ENCODE measurements at places on chromosomes 11 and 22.

DNA sequence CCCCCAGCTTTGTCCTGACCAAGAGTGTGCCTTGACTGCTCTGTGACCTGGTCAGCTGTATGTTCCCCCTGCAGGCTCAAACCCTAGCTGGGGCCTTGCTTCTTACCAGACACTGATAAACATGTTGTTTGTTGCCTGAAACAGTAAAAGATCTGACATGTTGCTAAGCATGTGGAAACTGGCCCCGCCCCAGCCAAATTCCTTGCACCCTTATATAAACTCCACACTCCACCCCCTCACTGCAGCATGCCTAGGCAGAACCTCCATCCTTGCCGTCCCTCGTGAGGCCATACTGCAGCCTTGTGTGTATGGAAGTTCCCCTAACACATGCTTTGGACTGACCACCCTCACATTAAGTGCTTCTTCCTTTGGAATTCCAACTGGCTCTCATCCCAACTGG is 27.3 kb downstream of the LRRC74B start:
- DNase-seq: no peak

DNA sequence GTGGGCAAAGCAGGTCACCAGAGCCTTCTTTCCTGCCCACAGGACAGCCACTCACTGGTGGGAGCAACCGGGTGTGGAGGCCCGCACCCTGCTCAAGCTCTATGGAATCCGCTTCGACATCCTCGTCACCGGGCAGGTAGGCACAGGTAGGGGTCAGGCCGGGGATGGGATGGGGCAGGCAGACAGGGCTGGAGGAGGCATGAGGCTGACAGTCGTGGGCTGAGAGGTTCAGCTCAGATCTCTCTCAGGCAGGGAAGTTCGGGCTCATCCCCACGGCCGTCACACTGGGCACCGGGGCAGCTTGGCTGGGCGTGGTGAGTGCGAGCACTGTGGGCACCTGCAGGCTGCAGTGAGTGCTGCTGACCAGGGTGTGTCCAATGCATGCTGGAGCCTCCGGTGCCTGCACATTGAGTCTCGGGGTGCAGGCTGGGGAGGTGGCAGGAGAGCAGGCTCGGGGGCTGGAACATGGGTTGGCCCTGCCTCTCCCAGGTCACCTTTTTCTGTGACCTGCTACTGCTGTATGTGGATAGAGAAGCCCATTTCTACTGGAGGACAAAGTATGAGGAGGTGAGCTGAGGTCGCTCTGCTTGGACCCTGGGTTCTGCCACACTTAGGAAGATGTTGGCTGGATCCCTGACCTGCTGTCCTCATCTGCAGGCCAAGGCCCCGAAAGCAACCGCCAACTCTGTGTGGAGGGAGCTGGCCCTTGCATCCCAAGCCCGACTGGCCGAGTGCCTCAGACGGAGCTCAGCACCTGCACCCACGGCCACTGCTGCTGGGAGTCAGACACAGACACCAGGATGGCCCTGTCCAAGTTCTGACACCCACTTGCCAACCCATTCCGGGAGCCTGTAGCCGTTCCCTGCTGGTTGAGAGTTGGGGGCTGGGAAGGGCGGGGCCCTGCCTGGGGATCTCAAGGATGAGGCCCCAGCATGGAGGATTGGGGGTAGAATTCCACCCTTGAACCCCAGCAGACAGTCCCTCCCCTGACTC is 6.3 kb downstream of the SLC7A4 start:
- DNase-seq: no peak

GRCh38 chr11:44133335-44133946 is 38.0 kb downstream of the EXT2 start:
- DNase-seq: no peak

- DNase-seq: no peak
Observed at GRCh38 chr11:47725442-47726117, 10.4 kb upstream of the AGBL2 start.

DNA sequence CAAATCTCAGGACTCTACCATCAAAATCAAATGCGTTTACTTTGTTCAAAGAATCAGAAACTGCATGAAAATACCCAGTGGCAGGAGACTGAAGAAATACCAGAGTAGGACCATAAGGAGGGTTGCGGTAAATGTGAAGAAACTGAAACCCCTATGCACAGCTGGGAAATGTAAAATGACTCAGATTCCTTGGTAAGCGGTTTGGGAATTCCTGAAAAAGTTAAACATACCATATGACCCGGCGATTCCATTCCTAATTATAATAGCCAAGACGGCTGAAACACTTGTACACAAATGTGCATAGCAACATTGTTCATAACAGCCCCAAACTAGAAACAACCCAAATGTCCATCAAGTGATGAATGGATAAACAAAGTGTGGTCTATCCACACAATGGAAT is 114.1 kb upstream of the GRAMD1B start:
- no peak for DNase-seq

GRCh38 chr11:134925432-134925831 is 513.4 kb upstream of the B3GAT1 start:
- no peak for DNase-seq

- DNase-seq: no peak
Observed at GRCh38 chr11:86196913-86197312, 47.6 kb upstream of the EED start.

- no peak for DNase-seq
Observed at GRCh38 chr11:33553486-33553885, 147.1 kb downstream of the C11orf91 start.

DNA sequence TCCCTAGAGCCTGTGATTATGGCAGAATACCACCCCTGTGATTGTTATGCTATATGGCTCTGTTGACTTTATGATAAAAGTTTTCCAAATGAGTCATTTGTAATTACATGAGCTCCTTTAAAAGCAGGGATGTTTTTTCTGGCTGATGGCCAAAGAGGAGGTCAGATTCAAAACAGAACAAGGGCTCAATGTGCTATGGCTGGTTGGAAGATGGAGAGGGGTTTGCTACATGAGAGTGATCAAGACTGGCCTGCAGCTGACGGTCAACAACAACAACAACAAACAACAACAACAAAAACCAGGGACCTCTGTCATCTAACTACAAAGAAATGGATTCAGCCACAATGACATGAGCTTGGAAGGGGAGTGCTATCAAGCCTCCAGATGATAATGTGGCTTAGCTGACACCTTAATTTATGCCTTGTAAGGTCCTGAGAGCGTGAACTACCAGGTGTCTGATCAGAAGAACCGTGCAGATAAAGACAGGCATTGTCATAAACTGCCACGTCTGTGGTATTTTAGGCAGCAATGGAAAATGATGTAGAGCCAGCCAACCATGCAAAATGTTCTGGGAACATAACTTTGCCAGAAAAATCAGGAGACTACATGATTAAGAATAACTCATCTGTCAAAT is 47.2 kb downstream of the PIWIL3 start:
- no peak for DNase-seq

DNA sequence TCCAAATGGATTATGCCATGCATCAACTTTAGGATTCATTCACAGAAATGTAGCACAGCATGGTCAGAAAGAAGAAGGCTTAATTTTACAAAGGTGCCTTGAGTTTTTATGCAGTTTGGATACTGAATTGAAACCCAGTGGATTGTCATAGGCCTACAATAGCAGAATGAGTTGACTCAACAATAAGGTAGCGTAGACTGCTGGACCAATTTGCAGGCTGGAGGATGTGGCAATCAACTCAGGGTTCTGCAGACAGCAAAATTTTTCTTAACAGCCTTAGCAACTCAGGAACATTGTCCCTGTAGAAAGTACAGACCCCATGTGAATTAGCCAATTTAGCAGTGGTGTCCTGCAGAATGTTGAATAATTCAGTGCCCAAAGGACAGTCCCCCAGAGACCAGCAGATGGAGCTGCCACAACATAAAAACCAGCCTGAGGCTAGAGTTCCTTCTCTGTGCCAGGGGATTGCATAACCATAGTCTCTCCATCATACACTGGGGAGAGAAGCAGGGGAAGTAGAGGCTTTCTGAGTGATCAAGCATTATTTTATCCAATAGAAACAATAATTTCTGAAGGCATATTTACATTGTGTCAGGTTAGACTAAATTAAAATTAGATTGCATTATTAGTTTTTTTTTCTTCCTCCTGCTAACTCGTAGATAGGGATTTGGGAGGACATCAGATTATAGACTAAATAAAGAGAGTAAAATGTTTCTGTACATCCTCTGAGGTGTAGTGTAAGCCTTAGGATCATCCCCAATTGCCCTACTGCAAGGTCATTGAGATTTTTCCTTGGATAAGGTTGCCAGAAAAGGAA is 20.3 kb upstream of the MRPL17 start:
- DNase-seq: peak; percentile 35

- DNase-seq: peak; percentile 52
Observed at GRCh38 chr22:45341498-45341897, 31.8 kb downstream of the FAM118A start.

- no peak for DNase-seq
Observed at GRCh38 chr11:120564573-120565311, 53.2 kb downstream of the GRIK4 start.

- no peak for DNase-seq
Observed at GRCh38 chr11:101807531-101807930, 107.3 kb upstream of the CEP126 start.

- no peak for DNase-seq
Observed at GRCh38 chr11:118609380-118610224, 2.2 kb downstream of the PHLDB1 start.

DNA sequence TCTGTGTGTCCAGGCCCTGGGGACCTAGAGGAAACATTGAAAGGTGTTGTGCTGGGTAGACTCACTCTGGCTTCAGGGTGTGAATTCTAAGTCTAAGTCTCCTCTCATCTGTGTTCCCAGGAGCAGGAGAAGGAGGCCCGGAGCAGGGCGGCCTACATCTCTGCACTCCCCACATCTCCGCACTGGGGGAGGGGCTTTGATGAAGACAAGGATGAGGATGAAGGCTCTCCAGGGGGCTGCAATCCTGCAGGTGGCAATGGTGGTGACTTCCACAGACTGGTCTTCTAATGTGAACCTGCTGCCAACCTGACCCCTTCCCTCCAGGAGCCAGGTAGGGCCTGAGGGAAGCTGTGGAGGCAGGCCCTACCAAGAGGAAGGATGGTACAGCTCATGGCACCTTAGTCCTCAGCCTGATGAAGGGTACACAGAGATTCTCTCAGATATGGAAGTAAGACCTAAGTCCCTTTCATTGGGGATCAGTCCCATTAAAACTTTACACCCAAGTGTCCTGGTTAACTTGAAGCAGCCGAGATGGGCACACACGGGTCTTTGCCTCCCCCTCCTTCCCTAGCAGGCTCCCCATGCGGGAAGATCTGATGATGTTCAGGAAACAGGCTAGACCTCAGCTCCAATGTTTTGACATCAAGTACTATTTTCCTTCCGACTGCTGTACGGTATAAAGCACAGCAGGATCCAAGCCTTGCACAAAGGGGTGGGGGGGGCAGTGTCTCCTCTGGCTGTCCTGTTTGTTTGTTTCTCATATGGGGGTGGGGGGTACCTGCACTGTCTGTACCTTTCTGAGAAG is 25.0 kb downstream of the USP35 start:
- no peak for DNase-seq

DNA sequence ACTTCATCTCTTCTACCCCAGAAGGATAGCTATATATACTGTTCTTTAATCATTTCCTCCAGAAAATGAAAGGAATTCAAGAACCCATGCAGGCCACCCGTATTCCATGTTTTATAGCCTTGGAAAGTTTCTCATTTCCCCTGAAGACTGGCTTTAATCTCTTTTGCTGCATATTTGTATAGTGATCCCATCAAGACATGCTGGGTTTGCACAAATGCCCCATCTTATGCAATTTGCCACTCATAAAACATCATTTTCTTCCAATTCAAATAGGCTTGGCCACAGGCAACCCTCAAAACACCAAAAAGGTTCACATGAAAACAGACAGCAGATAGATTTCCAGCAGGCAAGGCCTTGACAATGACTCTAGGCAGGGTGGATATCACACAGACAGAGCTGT is 28.3 kb upstream of the APOA1 start:
- DNase-seq: no peak

GRCh38 chr22:43273902-43274484 is 69.2 kb downstream of the SCUBE1 start:
- DNase-seq: peak; percentile 32

GRCh38 chr11:56172256-56172830 is 4.1 kb upstream of the OR5J2 start:
- no peak for DNase-seq

DNA sequence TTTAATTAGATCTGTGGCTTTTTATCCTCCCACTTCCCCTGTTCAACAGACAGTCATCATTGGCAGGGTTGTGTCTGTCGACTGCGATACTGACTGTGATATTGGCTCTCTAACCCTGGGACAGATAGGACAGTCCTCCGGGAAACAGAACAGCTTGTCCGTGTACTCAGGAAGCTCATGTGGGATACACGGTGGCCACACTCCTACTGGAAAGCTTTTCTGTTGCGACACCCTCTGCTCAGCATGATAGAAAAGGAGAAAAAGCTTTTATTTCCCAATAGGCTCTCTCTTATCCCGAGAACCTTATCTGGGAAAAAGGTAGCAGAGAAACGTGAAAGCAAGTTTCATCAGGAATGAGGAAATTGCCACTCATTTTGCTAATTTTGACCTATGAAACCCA is 60.4 kb upstream of the HSPA8 start:
- no peak for DNase-seq

- no peak for DNase-seq
Observed at GRCh38 chr11:70910835-70911234, 341.5 kb downstream of the SHANK2 start.

GRCh38 chr11:119691020-119691666 is 37.9 kb downstream of the NECTIN1 start:
- DNase-seq: no peak

DNA sequence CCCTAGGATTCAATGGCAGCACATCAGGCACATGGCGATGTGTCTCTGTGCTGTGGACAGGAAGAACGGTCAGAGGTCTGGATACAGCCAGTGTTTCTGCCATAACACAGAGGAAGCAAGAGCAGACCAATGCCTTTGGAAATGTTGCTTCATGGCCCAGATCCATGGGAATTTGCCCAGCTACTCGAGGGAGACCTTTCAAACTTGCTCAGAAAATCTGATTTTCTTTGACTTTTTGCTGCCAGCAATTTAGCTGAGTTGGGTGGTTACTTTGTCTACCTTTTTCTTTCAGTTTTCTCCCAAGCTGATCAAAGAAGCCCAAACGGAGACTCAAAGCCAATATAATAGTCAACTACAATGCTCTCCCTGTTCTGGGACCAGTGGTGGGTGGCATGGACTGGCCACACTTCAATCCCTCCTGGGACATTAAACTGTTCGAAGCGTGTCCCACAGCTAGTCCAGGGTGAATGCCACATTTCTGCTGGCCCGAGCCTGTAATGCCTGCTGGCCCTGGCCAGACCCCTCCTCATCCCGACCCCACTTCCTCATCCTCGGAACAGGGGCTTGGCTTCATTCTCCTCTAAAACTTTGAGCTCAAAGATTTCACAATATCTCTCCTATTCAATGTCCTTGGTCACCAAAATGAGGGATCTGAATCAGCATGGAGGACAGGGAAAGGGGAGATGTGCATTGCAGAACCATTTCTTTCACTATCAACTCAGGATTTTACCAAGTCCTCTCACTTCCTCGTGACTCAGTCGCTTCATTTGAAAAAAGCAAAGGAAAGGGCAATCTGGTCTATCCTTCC is 93.3 kb downstream of the ABTB2 start:
- no peak for DNase-seq

DNA sequence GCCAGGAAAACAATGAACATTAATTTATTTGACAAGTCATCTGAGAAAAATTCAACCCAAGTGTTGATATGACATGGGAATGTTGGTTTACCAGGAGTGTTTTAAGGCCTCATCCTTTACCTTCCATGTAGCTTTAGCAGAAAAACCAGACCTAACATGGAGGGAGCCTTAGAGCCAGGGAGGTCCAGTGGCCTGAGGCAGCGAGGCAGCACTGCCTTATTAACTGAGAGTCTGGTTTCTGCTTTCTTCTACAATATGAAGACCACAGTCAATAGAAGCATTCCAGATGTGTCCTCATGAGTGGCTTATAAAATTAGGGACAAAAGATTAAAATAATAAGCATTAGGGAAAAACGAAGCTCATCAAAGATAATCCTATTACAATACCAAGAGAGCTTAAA is 61.5 kb downstream of the DKK3 start:
- DNase-seq: no peak
